ENCODE measurements at places on chromosomes 16 and 17. TPM values are rescaled to one million over a fixed set of nuclear protein-coding genes. Genes with fewer than 3 reads are reported as not detected.

G6PC1 gene
- not detected for total RNA-seq

SPATA22 gene
- 0.65 TPM for total RNA-seq

CD300LB gene
- not detected for total RNA-seq

TPSG1 gene
- total RNA-seq, result not detected

FBXO39 gene
- total RNA-seq, result 2.9 TPM

MRPL27 gene
- total RNA-seq, result 59.6 TPM

AOC2 gene
- total RNA-seq, result 0.80 TPM

KRT13 gene
- total RNA-seq, result not detected

KRT23 gene
- total RNA-seq, result not detected

CSNK2A2 gene
- total RNA-seq, result 96.6 TPM

KDM6B gene
- total RNA-seq, result 8.9 TPM

MPV17L gene
- 0.13 TPM for total RNA-seq

TK1 gene
- 115 TPM for total RNA-seq

AATF gene
- 33.5 TPM for total RNA-seq

ATF7IP2 gene
- total RNA-seq, result 16.7 TPM

PLLP gene
- 1.4 TPM for total RNA-seq

RGS11 gene
- total RNA-seq, result 3.1 TPM

CSH1 gene
- total RNA-seq, result not detected

KIF2B gene
- not detected for total RNA-seq

MYH8 gene
- total RNA-seq, result not detected

TBC1D3H gene
- total RNA-seq, result not detected

C16orf46 gene
- total RNA-seq, result 0.29 TPM

ZCCHC14 gene
- total RNA-seq, result 15.9 TPM

KRTAP2-1 gene
- total RNA-seq, result not detected

CPHXL2 gene
- not detected for total RNA-seq

PRAC1 gene
- not detected for total RNA-seq

ADCY9 gene
- 12.1 TPM for total RNA-seq

IGSF6 gene
- not detected for total RNA-seq

NECAB2 gene
- 0.13 TPM for total RNA-seq

SPNS3 gene
- 0.22 TPM for total RNA-seq

EDC4 gene
- 62.9 TPM for total RNA-seq

P2RX1 gene
- total RNA-seq, result not detected

C16orf74 gene
- total RNA-seq, result 35.0 TPM

OR3A3 gene
- not detected for total RNA-seq

CCDC78 gene
- 1.0 TPM for total RNA-seq

CES5A gene
- not detected for total RNA-seq

OXLD1 gene
- 23.5 TPM for total RNA-seq

IL34 gene
- total RNA-seq, result 0.14 TPM

PRR14 gene
- total RNA-seq, result 12.4 TPM

ZNF785 gene
- 7.4 TPM for total RNA-seq

HASPIN gene
- total RNA-seq, result 11.8 TPM

CDR2 gene
- total RNA-seq, result 43.2 TPM

CCL16 gene
- total RNA-seq, result 1.1 TPM

BICDL2 gene
- total RNA-seq, result not detected

UBALD2 gene
- 14.9 TPM for total RNA-seq

HEATR9 gene
- total RNA-seq, result not detected

MINK1 gene
- total RNA-seq, result 41.5 TPM

SHCBP1 gene
- total RNA-seq, result 54.8 TPM

SLC13A5 gene
- total RNA-seq, result not detected

All from thoracic aorta endothelial cell (primary cell).